ENCODE measurements at places on chromosomes 11 and 22.

DNA sequence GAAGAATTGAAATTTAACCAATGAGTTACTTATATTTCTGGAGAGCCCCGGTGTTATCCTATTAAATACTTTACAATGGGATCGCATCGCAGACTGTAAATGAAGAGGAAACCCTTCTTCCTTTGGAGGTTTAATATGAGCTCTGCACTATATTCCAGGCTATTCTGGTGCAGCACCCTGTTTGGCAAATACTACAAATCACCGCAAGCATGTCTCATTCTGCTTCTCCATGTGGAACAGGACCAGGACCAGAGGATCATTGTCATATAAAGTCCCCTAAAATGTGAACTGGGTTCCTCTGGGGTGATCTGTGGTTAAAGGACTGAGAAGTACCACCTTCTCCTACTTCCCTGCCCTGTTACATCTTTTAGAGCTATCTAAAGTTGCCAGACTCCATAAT, 703.7 kb downstream of the DLG2 start:
- DNase-seq: no peak

DNA sequence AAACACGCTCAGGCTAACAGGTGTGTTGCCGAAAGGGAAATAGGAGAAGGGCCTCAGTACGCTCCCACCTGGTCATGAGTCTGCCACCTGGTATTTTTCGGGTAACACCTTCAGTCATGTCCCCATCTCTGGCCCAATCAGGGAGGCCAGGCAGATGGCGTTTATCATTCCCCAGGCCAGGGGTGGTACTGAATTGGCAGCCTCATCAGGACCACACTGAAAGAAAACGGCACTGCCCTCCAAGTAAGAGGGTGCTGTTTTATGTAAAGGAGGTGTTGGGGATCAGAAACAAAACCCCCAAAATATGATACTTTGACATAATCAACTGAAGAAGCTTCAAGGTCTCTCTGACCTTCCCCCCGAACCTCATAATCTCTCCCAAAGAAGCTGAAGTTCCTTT, 58.9 kb downstream of the RCN1 start:
- DNase-seq: no peak

- no peak for DNase-seq
Observed at GRCh38 chr22:35051013-35051535, 14.9 kb upstream of the ISX start.

- DNase-seq: no peak
Observed at GRCh38 chr11:126991596-126991995, 9.0 kb downstream of the KIRREL3 start.

GRCh38 chr11:77249427-77249826, 52.1 kb downstream of the GDPD4 start:
- no peak for DNase-seq

Measured in renal cortex interstitium (tissue), 15 donors.